Nucleus accumbens (tissue), 56 donors: ENCODE measurements at places on chromosomes 3 and 15.

DNA sequence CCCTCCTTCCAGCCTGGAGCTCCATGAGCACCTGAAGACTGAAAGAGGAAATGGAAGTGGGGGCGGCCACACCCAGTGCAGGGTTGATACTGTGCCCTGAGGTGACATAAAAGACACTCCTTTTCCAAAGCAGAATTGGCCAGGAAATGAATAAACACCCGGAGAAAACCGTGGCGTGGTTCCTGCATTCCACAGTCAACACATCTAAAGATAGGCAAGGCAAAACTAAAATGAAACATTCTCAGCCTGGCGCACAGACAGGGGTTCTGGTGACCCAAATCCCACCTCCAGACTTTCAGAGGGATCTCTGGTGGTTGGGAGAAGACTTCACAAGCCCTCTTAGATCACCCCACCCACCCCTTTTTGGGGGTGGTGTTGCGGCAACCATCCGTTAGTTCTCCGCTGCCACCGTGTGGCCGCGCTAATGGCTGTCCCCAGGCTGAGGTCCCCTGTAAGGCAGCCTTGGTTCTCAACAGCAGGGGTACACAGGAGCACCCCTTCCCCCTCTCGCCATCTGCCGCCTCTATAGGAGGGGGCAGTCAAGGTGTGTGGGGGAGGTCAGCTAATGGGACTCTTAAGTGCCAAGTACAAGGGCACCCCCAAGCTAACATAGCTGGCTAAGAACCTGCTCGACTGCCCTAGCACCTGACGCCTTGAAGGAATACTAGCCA lies 2.5 kb upstream of the MST1R start:
- DNase-seq, result no peak

DNA sequence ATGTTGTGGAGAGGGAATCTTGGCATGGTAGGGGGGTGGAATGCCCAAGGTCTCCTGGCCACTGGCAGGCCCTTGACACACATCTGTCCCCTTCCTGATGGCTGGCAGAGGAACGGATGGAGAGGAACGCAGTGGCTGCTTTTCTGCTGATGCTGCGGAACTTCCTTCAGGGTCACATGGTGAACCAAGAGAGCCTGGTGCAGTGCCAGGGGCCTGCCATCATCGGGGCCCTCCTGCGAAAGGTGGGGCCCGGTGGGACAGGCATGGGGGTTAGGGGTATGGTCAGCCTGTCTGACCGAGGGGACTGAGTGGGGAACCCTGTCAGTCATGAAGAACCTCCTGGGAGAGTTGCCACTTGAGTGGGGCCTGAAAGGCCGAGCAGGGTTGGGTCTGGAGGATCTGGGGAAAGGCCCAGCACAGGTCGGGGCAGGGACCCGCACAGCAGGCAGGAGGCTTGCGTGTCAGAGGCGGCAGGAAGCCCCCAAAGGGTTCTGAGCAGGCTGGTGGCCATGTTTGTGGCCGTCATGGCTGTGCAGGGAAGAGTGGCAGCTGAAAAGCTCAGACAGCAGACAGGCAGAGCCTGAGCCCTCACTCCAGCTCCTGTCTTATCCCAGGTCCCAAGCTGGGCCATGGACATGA lies 18.1 kb downstream of the NBEAL2 start:
- DNase-seq, result no peak

- no peak for DNase-seq
These were observed 4.1 kb upstream of the HDAC11 start for GRCh38 chr3:13475871-13476590.

GRCh38 chr15:29115093-29115991 lies 154.3 kb downstream of the NSMCE3 start:
- no peak for DNase-seq

DNA sequence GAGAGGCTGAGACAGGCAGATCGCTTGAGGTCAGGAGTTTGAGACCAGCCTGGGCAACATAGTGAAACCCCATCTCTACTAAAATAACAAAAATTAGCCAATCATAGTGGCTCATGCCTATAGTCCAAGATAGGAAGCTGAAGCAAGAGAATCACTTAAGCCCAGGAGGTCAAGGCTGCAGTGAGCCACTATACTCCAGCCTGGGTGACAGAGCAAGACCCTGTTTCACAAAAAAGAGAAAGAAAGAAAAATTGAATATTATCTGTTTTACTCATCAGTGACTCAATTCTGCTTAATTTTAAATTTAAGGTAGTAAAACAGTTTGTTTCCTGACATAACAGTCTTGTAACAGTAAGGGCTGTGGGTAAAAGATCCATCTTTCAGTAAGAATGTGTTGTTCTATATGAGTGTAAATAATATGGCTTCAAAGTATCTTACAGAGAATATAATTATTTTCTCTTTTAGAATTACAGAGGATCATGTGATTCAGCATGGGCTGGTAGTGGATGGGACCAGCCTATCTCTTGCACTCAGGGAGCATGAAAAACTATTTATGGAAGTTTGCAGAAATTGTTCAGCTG lies 85.8 kb downstream of the ATP11B start:
- no peak for DNase-seq

DNA sequence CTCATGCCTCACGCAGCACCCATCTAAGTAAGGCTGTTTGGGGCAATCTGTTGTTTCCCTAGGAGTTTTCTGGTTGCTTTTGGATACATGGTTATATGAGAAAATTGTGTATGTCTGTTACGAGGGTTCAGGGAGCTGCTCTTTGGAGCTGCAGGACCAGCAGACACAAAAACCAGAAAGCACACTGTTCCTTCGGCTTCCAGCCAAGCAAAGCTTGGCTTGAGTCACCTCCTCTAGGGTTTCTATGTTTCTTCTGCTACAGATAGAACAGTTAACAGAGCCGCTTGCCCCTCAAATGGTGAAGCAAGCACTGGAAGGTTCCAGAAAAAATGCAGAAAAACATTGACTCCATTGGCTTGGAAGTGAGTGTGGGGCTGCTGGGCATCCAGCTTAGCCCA lies 49.2 kb upstream of the CTDSPL start:
- DNase-seq, result no peak

GRCh38 chr15:66679061-66679656 lies 22.9 kb upstream of the SMAD6 start:
- DNase-seq, result no peak

DNA sequence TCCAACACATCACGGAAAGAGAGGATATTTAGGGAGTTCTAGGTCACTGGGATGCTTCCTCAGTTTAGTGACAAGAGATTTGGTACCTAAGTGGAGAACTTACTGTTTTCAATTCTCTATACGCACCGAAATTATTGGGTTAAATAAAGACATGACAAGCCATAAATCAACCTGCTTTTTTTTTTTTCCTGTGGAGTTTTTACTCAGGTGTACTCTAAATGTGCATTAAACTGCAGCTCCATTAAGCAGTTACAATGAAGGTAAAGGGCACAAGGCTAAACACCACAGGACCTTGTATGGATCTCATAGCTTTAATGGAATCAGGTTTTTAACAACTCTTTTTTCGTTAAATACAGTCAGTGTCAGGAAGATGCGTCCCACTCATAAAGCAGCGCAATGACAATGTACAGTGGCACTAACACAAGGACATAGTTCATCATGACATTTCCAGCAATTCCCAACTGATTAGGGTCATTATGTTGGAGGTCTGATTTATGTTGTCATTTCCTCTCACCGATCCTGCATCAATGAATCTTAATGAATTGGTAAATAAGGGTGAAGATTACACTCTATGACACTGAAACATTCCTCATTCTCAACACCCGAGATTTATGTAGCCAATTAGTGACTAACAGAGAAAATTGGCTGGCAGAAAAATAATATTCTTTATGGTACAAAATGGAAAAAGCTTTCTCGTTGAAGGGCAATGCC lies 355.2 kb downstream of the FOXP1 start:
- no peak for DNase-seq

DNA sequence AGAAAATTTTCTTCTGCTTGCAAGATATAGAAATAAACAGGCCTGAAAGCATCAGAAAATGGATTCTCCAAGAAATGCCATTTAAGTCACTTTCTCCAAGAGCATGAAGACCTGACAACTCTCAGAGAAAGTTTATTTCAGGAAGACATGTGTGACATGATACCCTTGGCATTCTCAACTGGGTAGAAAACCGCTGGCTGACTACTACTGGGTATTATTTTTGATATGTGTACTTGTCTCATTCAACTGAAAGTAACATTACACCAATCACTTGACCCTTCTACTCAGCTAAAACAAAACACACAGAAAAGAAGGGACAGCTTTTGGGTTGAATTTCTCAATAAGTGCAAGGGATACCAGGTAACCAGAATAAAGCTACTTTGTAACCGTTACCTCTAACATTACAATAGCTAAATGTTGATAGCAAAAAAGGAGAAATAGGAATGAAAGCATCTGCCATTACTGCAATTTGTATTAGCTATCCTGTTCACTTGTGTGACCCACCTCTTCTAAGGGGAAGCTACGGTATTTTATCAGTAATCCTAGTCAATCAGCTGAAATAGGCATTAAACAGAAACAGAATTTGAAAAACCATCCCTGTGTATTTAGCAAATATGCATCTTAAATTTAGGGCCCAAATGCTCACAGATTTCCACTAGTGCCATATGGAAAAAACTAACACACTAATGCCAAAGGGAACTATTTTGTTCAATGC lies 7.3 kb downstream of the TRA2B start:
- no peak for DNase-seq

DNA sequence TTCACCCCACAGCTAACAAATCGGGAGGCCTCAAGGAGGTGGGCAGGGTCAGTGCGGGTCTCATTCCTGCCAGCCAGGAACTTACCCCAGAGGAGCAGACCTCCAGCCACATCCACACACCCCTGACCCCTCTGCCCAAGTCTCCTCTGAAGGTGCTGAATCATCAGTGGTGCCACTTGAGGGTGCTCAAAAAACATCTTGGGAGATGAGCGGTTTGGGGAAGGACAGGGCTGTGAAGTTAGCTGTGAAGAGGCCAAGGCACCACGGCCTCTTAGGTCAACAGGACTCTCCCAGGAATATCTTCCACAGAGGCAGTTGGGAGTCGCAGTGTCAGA lies 1.2 kb downstream of the DAPK2 start:
- no peak for DNase-seq

- DNase-seq, result no peak
These were observed 792.6 kb downstream of the NAALADL2 start for GRCh38 chr3:175651716-175652115.

GRCh38 chr3:12303534-12303933 lies 14.7 kb downstream of the PPARG start:
- DNase-seq, result no peak

GRCh38 chr3:56939834-56940233 lies 120.6 kb upstream of the SPATA12 start:
- DNase-seq, result no peak

- DNase-seq, result no peak
These were observed 118.9 kb upstream of the MEIS2 start for GRCh38 chr15:37219211-37219701.

DNA sequence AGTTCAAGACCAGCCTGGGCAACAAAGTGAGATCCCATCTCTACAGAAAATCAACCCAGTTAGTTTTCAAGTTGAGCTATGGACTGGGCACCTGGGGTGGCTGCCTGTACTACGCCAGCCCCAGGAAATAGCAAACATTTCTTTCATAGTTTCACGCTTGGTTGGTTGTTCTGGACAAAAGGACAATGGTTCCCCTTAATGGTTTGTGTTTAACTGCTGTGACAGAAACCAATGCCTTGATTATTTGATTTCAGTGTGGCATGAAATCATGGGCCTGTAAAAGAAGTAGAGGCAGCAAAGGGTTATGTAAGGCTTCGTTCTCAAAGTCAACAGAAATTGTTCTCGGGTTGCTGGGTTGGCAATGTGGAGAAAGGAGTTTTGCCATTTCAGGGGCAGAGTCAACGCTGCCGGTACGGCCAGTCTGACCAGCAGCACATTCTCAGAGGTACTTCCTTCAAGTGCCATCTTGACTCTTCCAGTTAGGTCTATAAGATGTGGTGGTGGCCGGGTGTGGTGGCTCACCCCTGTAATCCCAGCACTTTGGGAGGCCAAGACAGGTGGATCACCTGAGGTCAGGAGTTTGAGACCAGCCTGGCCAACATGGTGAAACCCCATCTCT lies 12.7 kb downstream of the LCMT2 start:
- no peak for DNase-seq

GRCh38 chr15:64893481-64894394 lies 18.0 kb upstream of the ANKDD1A start:
- peak; percentile 77 for DNase-seq

DNA sequence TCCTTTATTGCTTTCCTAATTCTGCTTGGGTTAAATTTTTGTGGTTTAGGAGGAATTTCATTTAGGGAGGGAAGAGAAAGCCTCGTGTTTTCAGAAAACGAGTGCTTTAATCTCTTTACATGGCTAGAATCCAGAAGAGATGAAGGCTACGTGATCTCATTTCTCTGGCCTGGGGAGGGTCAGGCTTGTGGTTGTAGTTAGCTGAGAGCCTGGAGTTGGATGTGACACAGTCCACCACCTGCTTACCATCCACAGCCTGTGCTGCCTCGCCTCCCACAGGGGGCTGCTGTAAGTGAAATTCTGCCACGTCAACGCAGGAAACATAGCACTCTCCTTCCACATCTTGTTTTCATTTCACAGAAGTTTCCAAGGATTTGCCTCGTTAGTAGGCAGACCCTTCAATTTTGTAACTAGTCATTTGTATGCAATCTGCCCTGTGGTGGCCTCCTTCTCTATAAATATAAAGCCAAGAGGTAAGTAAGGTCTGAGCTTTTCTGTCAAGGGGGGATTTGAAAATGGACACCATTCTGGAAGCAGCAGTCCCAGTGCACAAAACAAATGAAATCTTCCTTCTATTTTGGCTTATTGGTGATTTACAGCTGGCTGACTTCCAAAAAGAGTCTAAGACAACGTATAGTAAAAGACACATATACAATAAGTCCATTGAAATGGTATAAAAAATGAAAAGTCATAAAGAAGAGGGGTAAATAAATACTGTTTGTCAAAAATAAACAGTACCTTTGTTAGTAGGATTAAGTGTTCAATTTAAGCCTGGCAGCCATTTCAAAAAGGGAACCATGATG lies 3.4 kb downstream of the GXYLT2 start:
- DNase-seq, result no peak

DNA sequence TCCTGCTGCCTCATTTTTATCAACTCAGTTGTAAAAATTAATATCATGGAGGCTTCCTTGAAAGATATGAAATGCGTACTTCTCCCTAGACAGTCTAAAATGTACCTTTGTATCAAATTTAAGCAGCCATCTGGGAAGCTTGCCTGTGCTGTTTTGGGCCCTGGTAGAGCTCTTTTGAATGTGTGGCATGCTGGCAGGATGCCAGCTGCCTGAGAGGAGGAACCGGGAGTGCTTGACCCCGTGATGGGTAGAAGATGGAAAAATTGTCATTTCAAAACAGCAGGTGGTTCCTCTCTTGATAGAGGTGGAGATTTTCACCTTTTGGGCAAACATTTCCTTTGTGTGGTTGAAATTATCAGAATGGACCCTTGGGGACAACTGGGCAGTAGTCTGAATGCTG lies 245.3 kb downstream of the RPLP1 start:
- no peak for DNase-seq

GRCh38 chr3:114582929-114583328 lies 289.1 kb downstream of the TIGIT start:
- no peak for DNase-seq

DNA sequence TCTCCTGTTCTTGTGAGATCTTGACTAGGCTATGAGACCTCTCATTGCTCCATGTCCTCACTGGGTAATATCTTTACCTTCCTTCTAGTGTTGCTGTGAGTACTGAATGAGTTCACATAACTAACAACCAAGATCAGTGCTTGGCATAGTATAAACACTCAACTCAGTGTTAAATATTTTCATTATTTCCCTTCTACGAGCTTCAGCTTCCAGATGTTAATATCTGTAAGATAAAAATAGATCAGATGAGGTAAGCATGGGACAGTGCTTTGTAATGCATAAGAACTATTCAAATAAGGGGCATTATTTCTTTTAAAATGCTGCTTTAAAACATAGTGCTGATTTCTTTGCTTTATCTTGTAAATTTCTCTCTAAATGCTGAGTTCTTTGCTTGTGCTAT lies 130.8 kb downstream of the DIPK2A start:
- DNase-seq, result no peak

- no peak for DNase-seq
These were observed 48.5 kb downstream of the EFHB start for GRCh38 chr3:19885468-19885867.
